Astrocyte (in vitro differentiated cells and primary cell): ENCODE measurements at places on chromosomes 7 and 10. TPM values are rescaled to one million over a fixed set of nuclear protein-coding genes. Genes with fewer than 3 reads are reported as not detected.

Gene LRRD1
- 0.27 TPM in 1 of 2 replicates, not detected in the other for total RNA-seq

Gene NUP205
- 47.1 and 50.5 TPM in 2 replicates for total RNA-seq

Gene PSD
- 8.8 and 11.7 TPM in 2 replicates for total RNA-seq

DNA sequence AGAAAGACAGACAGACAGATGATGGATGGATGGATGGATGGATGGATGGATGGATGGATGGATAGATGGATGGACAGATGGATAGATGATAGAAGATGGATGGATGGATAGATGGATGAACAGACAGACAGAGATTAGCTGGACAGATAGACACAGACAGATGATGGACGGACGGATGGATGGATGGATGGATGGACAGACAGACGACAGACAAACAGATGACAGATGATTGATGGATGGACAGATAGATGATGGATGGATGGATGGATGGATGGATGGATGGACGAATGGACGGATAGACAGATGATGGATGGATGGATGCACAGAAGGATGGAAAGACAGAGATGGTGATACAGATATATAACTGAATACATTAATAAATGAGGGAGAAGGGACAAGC, 190.9 kb upstream of the CALN1 start:
- DNase-seq, result no peak

GRCh38 chr7:122719010-122719578, 16.4 kb upstream of the RNF148 start:
- no peak for DNase-seq

DNA sequence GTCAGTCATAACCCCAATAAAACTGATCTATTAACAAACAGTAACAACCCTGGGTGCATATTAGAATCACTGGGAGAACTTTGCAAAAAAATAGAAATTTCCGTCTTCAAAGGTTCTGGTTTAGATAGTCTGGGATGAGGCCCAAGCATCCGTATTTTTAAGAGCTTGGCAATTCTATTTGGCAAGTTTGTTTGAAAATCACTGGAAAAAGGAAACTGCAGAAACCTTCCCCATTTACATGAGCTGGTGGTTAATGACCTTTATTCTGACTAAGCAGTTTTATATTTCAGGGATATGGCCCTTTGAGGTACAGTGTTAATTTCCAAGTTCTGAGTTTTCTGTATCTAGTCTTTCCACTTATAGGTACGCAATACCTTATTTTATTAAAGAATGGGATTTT, 115.8 kb upstream of the PRR15 start:
- no peak for DNase-seq
